ENCODE measurements at places on chromosomes 12 and 14.
A peak's percentile ranks its signal among the peaks of the same experiment; 100 is the strongest.

- peak; percentile 81 for DNase-seq
Measured at GRCh38 chr14:63203618-63204406, 431 bp upstream of the RHOJ start.

DNA sequence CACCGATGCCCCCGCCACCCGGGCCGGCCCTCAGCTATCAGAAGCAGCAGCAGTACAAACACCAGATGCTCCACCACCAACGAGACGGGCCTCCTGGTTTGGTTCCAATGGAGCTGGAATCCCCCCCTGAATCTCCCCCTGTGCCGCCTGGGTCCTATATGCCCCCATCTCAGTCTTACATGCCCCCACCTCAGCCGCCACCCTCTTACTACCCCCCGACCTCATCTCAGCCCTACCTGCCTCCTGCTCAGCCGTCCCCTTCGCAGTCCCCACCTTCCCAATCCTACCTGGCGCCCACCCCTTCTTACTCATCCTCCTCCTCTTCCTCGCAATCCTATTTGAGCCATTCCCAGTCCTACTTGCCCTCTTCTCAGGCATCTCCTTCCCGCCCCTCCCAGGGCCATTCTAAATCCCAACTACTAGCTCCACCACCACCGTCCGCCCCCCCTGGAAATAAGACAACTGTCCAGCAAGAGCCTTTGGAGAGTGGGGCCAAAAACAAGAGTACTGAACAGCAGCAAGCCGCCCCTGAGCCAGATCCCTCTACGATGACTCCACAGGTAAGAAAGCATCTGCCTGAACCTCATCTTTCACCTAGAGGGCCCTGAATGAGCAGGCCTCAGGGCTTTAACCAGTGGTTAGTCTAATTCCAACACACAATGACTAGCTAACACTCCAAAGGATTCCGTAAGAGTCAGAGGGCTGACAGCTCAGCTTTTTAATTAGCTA is 851 bp downstream of the YLPM1 start:
- no peak for DNase-seq

DNA sequence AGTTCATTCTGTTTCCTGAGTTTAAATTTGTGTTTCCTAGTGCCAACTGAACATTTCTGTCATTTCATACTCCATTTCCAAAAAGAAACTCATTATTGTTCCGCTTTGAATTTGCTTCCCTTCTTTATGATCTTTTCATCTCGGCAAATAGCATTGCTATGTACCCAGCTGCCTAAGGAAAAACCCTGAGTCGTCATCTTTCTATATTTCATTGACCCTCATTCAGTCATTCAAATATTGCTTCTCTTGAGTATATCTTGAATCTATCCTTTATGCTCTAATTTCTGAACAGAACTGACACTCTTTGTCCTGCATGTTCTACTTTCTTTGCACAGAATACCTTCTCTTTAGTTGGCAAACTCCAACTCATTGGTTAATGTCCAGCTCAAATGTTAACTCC is 35.9 kb downstream of the ADIPOR2 start:
- DNase-seq, result no peak

DNA sequence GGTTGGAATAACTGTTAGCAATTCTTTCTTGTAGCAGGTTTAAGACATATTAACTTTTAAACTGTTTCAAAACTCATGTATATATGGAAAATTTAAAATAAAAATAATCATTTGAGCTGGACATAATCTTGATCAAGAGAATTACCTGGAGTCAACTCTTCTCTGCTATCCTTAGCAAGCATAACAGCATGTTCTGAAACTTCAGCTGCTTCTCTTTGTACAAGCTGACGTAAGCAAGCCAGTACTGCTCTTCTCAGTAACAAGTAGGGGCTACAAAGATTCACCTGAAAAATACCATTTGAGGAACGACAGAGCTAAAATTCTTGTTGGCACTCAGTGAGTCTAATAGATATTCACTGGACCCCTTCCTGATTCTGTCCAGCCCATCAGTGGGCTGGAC is 83.0 kb downstream of the HEATR5A start:
- no peak for DNase-seq

GRCh38 chr14:40028991-40029390 is 596.8 kb upstream of the FBXO33 start:
- peak; percentile 99 for DNase-seq

- no peak for DNase-seq
Measured at GRCh38 chr14:78251308-78251707, 81.1 kb downstream of the NRXN3 start.

- no peak for DNase-seq
Measured at GRCh38 chr12:57151741-57152630, 4.6 kb upstream of the LRP1-AS start.

DNA sequence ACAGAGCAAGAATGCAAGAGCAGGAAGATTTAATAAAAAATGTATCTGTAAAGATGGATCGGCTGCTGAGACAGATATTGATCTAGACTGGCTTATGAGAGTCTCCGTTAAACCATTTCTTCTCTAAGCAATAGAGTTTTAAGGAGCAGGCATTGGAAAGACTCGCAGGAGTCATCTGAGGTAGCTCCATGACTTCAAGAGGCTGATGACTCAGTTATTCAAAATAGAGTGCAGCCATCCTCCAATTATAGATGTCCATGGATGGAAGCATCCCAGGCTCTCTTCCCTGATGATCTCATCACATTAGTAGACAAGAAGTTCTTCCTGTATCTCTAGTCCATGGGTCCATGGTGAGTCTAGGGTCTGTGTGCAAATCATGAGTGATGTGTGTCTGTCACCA is 638.3 kb upstream of the TMEM132C start:
- DNase-seq, result no peak

DNA sequence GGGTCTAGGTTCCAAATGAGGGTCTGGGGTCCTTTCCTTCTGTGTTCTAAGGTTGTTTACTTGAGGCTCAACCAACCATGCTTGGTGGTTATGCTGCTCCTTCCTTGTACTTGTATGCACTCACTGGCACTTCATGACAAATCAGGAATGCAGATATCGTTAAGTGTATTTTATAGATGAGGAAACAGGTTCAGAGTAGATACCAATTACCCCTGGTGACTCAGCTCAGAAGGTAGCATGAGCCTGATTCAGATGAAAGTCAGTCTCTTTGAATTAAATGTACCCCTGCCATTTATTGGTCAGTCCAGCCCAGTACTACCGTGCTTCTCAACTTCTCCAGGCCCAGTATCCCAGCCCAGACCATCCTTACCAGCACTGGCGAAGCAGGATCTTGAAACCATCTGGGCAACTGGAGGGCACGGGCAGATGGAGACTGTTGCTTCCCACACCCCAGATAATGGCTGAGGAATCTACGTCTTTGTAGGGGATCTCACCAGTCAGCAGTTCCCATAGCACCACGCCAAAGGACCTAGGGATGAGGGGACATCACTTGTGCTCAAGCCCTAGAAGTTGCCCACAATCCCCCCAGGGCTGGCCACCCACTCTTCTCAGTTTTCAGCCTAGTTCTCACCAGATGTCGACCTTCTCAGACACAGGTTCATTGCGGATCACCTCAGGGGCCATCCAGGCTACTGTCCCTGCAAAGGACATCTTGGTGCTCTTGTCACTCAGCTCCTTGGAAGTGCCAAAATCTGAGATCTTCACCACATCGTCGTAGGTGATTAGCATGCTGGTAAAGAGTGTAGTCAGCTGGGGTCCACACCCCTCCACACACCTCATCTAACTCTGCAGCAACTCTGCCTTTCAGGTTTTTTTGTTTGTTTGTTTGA is 14.3 kb downstream of the MAP3K12 start:
- DNase-seq, result no peak

GRCh38 chr12:92696216-92696615 is 6.6 kb upstream of the PLEKHG7 start:
- DNase-seq, result no peak

DNA sequence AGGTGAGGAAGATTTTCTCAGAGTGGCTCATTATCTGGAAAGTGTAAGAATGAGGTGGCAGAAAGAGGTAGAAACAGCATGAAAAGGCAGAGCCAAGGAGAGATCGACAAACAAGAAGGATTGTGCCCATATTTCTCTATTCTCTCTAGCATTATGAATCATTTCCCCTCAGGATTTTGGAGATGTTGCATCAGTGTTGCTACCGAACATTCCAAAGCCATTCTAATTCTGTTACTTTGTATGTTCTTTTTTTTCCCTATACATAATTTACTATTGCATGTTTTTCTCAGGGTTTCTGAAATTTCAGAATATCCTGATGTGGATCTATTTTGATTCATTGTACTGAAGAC is 61.4 kb downstream of the KICS2 start:
- no peak for DNase-seq

GRCh38 chr12:100753837-100754236 is 40.7 kb upstream of the ANO4 start:
- peak; percentile 49 for DNase-seq

GRCh38 chr12:42361909-42362646 is 36.1 kb downstream of the PPHLN1 start:
- no peak for DNase-seq

DNA sequence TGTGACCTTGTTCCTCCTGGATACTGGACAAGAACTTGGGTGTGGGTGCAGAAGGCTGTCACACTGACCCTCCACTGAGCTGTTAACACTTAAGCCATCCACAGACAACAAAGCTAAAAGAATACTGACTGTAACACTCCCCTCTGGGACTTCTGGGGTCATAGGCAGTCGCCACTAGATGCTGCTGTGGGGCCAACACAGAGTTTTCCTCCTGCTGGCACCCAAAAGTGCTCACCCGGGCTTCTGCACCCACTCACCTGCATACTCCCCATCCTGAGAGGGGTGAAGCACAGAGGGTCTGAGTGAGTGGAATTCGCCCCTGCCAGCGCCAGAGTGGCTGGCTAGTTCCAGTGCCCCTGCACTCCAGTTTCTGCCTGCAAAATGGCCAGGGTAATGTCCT is 422.4 kb upstream of the LMO3 start:
- DNase-seq, result no peak

GRCh38 chr14:102461490-102462338 is 47.9 kb downstream of the ANKRD9 start:
- DNase-seq, result no peak

- no peak for DNase-seq
Measured at GRCh38 chr12:122979908-122980182, 636 bp upstream of the ARL6IP4 start.

- DNase-seq, result no peak
Measured at GRCh38 chr12:23533265-23533664, 416.2 kb downstream of the SOX5 start.

GRCh38 chr12:91609283-91609682 is 426.7 kb upstream of the DCN start:
- DNase-seq, result no peak

- DNase-seq, result no peak
Measured at GRCh38 chr12:103855896-103856657, 15.0 kb upstream of the NT5DC3 start.

- no peak for DNase-seq
Measured at GRCh38 chr12:46242569-46242968, 26.3 kb downstream of the SLC38A1 start.

DNA sequence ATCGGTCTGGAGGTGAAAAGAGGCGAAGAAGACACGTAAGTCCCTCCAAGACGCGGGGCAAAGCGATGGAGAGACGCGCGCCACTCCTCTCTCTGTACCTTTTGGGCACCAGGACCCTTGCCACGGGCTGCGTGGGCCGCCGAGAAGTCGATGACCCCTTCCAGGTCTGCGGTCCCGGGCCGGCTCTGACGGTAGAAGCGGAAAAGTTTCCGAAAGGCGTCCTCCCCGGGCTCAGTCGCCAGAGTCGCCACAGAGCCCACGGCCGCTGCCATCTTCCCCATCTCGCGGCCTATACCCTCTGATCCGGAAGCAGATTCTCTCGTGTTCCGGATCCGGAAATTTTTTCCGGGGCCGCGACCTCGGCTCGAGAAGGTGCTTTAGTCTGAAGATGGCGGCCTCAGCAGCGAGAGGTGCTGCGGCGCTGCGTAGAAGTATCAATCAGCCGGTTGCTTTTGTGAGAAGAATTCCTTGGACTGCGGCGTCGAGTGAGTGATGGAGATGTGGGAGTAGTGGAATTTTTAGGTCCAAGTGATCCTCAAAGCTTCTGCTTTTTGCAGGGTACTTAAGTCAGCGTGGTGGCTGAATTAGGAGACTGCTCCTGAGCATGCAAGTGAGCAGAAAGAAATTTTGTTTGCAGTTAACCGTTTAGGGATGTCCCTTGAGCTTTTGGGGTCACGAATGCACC is at the start of the genes ALKBH1 and SLIRP:
Gene ALKBH1 (minus strand): TSS at position 300 of the 685 bp plus-strand sequence. CDS start 19 bp downstream, at position 281.
Gene SLIRP (plus strand): TSS at position 380 of the 685 bp plus-strand sequence. CDS start 9 bp downstream, at position 389.
- peak; percentile 96 for DNase-seq

DNA sequence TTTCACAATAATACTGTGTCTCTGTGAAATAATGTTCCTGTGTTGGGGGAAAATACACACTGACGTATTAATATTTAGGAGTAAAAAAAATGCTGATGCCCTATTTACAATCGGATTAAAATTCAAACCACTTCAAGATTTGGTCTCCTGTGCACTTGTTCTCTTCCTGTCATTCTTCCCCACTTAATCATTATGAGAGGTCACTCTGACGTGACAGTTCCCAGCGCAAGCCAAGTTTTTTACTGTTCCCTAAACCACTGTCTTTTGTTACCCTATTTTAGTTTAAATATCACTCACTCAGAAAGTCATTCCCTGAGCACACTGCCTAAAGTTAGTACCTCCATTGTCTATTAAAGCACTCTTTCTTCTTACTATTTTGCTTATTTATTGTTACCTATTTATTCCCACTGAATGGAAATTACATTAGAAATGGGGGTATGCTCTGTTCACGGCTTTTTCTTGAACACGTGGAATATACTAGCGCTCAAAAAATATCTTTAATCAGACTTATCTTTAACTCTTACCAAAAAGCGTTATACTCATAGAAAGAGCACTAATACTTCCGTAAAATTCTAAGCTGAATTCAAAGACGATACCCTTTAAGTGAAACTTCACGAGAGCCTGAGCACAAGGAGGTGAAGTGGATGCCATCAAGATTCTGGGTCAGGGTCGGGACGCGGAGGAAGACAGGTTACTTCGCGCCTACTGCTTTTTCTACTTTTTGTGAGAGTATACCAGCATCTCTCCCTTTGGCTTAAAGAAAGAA is 670 bp upstream of the PSMA3 start:
- peak; percentile 97 for DNase-seq

GRCh38 chr12:68119250-68119649 is 40.3 kb downstream of the IFNG start:
- DNase-seq, result no peak

DNA sequence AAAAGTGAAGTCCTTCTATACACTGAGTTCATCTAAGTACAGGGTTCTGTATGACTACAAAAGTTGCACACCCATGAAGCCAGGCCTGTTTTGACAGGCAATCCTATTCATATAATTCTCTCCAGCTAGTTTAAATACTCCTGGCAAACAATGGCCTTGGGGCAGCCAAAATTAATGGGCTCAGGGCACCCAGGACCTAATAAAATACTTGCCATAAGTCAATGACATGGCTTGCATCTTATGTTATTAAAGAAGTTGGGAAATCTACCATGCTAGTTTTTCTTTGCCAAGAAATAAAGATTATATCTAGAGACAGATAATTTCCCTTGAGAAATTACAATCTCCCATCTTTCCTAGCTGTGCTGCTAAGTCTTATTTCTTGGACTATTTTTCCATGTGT is 11.1 kb upstream of the TMTC1 start:
- DNase-seq, result no peak
